DND-41 (cell line): ENCODE measurements at places on chromosomes 11 and 22.

DNA sequence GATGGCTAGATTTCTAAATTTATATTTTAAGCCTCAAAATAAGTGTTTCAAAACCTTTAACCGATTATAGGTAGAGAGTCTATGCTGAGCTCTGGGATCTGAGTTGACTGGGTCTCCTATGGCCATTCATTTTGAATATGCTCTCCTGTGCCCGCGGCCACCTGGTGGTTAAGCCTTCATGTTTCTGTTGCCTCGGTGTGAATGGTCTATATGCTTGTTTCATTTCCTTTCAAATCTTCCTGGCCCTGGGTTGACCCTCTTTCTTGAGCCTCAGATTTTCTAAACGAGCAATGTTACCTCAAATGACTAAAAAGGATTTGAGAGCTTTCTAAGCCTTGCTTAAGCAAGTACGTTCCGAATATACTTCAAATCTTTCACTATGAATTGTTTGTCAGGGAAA lies 789.4 kb upstream of the KIRREL3 start:
- peak; percentile 31 for DNase-seq

GRCh38 chr22:37563153-37564081 lies 3.1 kb downstream of the CDC42EP1 start:
- DNase-seq, result no peak

- no peak for DNase-seq
Measured at GRCh38 chr11:104159356-104159755, 4.6 kb downstream of the PDGFD start.

- peak; percentile 93 for DNase-seq
Measured at GRCh38 chr22:23696326-23696851, 5.6 kb downstream of the RGL4 start.

DNA sequence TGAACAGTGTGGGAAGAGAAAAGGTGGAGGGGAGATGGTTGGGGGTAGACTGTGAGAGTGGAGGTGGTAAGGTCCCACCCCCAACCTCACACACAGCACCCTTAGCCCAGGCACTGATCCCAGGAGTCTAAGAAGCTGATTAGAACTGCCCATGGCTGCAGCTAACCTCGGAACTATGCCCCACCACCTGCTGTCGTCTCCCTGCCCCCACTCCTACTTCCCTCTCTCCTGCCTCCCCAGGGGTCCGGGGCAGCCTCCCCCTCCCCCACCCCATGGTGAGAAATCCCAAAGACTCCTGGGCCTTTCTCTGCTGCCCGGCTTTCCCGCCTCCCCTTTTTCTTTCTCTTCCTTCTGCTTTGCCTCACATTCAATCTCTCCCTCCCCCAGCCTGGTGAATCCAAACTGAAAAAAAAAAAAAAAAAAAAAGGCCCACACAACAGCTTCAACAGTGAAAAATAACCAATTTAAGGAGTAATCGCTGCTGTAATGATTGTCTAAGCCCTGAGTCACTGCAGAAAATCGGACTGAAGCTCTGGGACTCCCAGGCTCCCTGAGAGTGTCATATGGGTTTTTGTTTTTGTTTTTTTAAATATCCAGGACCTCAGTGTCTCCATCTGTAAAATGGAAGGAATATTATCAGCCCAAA lies 9.6 kb upstream of the TP53I11 start:
- DNase-seq, result no peak

DNA sequence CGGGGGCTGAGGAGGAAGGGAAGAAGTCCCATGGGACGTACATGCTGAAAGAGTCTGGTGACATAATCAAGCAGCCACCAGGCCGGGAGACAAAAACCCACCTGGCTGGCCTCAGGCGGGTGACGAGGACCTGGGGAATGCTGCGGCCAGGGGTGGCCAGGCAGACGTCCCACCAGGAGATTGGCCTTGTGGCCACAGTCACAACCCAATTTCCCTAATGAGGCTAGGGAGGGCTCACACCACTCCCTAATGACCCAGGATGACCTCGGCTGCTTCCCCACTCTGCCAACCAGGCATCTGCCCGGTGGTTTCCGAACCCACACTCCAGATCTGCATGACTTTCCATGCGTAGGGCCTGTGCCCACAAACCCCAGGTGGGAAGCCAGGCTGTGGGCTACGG lies 66.9 kb downstream of the SCUBE1 start:
- no peak for DNase-seq

DNA sequence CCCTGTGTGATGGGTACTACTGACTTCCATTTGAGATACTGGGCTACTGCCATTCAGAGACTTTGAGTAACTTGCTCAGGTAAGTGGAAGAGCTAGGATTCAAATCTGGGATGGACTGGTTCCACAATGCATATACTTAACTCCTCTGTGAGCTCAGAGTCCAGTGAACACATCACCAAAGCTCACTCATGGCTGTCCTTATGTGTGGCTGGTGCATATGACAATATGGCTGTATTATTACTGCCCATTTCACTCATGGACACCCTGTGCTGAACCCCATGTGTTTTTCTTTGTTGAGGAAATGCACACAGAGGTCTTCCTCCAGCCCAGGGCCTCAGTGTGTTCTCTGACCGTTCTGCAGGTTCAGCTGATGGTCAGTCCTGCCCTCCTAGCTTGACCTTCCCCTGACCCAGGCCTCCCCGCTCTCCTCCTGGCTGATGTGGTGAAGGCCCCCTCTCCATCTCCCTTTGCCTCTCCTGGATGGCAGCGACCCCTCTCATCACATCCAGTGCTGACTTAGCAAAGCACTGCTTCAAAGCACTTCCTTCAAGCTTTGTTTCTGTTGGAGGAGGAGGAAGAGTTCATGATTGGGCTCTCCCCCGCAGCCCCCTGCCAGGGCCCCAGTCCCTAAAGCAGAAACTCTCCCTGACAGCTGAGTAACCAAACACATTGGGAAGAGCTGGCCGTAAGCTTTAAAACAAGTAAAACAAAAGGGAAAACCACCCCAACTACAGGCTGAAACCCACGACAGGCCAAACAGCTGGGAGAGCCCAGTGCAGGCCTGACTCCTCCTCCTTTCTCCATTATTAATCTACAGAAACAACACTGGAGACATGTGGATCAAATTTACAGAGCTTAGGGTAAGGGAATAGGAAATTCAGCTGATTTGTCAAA lies 101.2 kb downstream of the NAT10 start:
- no peak for DNase-seq

DNA sequence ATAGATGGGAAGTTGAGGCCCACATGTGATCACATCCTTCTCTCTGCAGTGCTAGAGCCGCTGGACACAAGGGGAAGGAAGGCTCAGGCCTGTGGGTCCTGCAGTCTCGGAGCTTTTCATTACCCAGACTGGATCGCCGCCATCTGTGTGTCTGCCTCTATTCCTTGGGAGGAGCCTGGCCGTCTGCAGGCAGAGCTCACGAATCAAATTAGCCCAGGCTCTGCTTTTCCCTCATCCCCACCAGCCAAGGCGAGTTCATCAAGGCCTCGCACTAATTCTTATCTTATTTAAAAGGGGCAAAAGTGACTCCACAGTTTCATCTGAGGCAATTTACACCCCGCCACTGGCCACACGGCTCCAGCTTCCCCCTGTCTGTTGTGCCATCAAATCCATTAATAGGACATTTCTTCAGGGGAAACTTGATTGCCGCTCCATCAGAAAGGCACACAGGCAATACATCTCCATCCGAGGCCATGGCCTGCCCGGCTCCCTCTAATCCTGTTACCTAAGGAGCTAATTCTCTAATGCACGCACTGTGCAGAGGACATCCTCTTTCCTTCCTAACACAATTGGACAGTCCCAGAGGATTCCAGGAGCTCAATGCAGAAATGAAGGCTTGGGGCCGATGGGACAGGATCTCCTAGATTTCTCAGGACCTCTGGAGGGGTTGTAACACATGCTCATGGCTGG lies 3.3 kb upstream of the HTR3A start:
- DNase-seq, result no peak

GRCh38 chr11:132942611-132943356 lies 589.5 kb downstream of the OPCML start:
- DNase-seq, result no peak

GRCh38 chr11:90476442-90477007 lies 253.7 kb upstream of the CHORDC1 start:
- DNase-seq, result peak; percentile 15

DNA sequence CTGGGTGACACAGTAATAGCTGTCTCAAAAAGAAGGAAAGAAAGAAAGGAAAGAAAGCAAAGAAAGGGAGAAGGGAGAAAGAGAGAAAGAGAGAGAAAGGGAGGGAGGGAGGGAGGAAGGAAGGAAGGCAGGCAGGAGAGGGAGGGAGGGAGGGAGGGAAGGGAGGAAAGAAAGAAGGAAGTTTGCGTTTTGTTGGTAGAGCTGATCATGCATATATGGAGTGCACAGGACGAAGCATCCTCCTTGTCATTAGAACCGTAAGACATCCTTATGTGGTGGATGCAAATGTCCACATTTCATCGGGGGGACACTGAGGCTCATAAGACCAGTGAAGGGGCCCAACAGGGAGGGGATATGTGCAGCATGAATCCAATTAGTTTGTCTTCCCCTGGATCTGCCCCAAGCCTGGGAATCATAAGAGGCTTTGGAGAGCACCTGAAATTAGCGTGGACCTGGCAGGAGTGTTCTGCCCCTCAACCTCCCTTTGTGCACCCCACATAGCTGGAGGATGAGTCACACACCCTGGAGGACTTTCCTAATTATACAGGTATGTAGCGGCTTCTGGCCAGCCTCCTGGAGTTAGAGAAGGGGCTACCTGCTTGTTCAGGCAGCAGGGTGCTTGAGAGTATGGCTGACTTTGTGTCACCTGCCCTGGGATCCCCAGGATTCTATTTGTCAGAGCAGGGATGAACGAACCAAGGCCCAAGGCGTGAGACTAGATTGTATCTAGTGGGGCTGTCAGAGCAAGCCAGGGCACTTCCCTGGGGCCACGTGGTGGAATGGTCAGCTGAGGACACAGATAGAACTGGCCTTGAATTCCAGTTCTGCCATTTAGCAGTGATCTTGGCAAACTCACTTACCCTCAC lies 119.7 kb upstream of the CD82 start:
- DNase-seq, result no peak

- DNase-seq, result no peak
Measured at GRCh38 chr11:129584316-129584715, 208.7 kb downstream of the BARX2 start.

DNA sequence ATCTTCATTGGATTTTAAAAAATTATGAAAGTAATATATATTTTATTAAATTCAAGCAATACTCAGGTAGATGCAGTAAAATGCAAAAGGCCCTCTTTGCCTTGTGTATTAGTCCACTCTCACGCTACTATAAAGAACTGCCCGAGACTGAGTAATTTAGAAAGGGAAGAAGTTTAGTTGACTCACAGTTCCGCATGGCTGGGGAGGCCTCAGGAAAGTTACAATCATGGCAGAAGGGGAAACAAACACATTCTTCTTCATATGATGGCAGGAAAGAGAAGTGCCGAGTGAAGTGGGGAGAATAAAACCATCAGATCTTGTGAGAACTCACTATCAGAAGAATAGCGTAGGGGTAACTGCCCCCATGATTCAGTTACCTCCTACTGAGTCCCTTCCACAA lies 130.8 kb downstream of the HIPK3 start:
- no peak for DNase-seq

- DNase-seq, result no peak
Measured at GRCh38 chr11:133040289-133040900, 491.9 kb downstream of the OPCML start.

DNA sequence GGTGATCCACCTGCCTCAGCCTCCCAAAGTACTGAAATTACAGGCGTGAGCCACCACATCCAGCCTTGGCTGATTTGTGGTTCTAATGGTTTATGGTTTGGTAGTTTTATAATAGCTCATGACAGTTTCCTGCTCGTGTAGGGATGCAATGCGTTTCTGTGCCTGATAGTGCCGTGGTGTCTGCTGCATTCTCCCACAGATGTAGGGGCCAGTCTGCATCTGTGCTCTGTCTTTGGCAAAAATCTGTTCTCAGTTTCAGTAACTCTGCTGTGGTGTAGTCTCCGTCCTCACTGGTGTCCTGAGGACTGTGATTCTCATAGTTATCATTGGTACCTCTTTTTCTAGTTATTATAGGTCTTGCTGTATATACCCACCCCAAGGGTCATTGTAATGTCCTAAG lies 16.3 kb downstream of the ST14 start:
- no peak for DNase-seq

GRCh38 chr11:4063348-4063747 lies 31.3 kb upstream of the RRM1 start:
- no peak for DNase-seq

GRCh38 chr11:2722955-2723354 lies 23.2 kb upstream of the KCNQ1OT1 start:
- DNase-seq, result no peak

DNA sequence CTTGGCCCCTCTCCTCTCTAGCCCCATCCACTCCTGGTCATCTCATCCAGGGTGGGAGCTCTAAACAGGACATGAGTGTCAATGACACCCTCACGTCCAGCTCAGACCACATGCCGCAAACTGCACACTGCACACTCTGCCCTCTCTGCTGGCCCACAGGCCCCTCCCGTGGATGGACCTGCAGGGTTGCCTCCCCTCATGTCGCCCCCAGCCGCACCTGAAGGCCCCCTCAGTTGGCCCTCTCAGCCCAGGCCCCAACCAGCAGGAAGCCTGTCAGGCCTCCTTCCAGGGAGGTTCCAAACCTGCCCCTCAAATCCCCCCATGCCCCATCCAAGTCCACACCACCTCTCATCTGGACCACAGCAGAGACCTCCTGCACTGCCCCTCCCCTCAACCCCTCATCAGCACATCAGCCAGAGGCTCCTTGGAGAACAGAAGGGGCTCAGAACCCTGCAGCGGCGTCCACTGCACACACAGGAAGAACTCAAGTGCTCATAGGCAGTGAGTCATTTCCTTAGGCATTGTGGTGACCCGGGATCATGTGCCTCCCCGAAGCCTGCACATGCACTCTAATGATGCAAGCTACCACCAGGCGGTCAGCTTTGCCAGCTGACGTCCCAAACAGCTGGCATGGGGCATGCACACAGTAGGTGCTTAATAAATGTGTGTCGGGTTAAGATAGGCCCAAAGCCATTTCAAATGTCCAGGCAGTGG lies 12.9 kb upstream of the CDKN1C start:
- DNase-seq, result peak; percentile 43

GRCh38 chr11:102487214-102487613 lies 34.6 kb upstream of the TMEM123 start:
- no peak for DNase-seq

DNA sequence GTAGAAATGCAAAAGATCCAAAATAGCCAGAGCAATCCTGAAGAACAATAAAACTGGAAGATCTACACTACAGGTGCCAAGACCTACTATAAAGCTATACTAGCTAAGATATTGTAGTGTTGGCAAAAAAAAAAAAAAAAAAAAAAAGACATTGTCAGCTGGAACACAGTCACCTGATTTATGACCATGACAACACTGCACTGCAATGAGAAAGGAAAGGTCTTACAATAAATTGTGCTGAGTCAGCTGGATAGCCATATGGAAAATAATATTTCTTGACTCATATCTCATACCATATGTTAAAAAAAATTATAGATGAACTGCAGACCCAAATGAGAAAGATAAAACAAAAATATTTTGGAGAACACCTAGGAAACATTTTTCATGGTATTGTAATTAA lies 3.1 kb upstream of the PANX3 start:
- no peak for DNase-seq

GRCh38 chr11:59403546-59403945 lies 22.7 kb downstream of the OR5A2 start:
- DNase-seq, result no peak
